NCI-H2171 treated with DMSO at 0.1 percent for 48 hours (cell line): ENCODE measurements at places on chromosomes 4 and X.

DNA sequence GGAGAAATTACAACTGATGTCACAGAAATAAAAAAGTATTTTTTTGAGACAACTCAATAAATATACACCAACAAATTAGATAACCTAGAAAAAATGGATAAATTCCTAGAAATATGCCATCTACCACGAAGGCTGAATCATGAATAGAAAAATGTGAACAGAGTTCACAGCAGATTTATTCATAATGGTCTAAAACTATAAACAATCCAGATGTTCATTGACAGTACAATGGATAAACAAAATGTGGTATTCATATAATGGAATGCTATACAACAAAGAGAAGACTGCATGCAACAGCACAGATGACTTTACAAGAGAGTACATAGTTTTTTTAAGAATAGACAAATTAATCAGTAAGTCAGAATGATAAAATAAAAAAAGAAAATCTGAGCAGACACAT, 55.2 kb downstream of the CLOCK start:
- DNase-seq: no peak

GRCh38 chrX:32571579-32571978, 639.8 kb downstream of the DMD start:
- no peak for DNase-seq

- DNase-seq: no peak
Measured at GRCh38 chr4:125992891-125993290, 678.1 kb downstream of the FAT4 start.

DNA sequence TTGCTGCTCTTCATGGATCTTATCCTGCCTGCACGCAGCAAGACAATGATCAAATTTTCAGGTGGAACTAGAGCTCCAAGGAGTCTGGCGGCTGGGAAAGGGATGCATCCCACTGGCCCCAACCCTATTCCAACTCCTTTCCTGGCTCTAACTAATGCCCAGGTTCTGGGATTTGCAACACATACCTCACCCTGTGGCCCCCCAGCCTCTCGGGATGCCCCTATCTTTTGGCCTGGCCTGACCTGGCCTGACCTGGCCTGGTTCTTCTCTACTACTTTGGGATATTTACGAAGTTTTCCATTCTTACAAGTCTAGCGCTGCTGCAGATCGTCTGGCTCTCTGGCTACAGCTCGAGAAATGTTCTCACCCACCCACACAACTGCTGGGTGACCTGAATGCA, 56.4 kb upstream of the CDKN2AIP start:
- no peak for DNase-seq

- no peak for DNase-seq
Measured at GRCh38 chr4:153722036-153722435, 37.8 kb downstream of the RNF175 start.

DNA sequence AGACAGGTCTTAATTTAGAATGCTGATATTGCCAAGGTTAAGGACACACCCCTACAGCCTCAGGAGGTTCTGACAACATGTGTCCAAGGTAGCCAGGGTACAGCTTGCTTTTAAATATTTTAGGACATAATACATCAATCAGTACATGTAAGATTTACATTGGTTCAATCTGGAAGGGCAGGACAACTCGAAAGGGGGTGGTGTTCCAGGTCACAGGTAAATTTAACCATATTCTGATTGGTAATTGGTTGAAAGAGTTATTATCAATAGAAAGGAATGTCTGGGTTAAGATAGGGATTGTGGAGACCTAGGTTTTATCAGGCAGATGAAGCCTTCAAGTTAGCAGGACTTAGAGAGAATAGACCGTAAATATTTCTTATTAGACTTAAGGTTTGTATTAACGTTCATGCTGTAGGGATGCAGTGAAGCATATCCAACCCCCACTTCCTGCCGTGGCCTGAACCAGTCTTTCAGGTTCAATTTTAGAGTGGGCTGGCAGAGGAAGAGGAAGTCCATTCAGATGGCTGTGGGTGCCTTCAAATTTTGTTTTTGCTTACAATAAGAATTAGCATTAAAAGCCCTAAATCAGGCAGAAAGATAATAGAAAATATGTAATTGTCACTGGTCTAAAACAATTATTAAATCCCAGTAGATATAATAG, 136.5 kb upstream of the GALNTL6 start:
- no peak for DNase-seq

DNA sequence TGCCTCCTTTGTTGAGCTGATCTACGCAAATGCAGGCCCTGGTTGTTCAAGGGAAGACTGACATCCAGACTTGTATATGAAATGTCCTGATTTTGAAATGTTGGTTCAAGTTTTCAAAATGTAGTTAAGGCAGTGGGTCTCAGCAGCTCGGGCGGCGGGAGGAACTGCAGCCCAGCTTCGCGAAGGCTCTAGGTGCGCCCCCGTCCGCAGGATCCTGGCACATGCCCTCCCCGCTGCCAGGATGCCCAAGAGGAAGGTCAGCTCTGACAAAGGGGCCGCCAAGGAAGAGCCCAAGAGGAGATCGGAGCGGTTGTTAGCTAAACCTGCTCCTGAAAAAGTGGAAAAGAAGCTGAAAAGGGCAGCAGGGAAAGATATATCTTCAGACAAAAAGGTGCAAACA, 1310.1 kb downstream of the ADGRL3 start:
- DNase-seq: no peak

GRCh38 chr4:90118527-90119195, 8.5 kb upstream of the CCSER1 start:
- DNase-seq: no peak

GRCh38 chr4:56323327-56323726, 64.0 kb downstream of the AASDH start:
- no peak for DNase-seq

DNA sequence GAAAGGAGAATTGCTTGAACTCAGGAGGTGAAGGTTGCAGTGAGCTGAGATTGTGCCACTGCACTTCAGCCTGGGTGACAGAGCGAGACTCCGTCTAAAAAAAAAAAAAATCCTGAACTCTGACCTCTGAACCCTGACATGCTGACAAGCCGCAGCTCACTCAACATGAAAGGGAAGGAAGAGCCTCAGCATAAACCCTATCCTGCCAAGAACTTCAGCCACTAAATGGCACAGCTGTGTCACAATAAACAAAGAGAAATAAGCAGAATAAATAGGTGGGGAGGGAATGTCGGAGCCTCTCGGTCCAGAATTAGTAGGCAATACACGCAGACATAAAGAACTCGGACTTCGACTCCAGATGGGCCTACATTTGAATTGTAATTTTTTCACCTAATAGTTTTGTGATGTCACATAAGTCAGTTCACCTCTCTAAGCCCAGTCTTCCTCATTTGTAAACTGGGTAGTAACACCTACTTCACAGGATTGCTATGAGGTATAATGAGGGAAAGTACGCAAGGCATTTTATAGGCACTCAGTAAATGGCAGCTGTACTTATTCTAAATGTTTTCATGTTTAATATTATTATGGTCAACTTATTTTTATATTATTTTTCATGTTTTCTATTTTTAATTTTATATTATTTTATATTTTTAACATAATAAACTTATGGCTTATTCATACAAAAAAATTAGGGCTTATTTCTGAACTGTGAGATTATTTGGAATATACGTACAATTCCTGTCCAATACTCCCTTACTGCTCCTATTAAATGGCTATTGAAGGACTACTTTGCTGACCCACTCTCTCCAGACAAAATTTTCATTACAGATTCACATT, 243.4 kb downstream of the SCFD2 start:
- no peak for DNase-seq

- DNase-seq: no peak
Measured at GRCh38 chr4:86706923-86707597, 112.9 kb downstream of the PTPN13 start.

DNA sequence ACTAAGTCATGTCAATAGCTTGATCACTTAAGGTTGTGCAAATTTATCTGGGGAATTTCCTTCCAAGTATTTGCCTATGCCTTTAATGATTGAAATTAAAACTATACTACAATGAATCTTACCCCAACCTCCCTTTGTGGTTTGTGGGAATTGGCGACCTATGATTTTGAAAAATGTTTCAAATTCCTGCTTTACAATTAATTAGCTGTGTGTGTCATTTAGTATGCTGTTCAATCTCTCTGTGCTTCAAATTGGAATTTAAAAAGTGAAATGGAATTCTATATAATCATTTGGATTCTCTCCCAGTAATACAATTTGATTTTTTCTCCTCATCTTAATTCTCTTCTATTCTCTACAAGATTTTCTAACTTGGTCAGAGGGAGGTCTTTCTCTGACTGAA, 2319.5 kb downstream of the ARAP2 start:
- DNase-seq: no peak

DNA sequence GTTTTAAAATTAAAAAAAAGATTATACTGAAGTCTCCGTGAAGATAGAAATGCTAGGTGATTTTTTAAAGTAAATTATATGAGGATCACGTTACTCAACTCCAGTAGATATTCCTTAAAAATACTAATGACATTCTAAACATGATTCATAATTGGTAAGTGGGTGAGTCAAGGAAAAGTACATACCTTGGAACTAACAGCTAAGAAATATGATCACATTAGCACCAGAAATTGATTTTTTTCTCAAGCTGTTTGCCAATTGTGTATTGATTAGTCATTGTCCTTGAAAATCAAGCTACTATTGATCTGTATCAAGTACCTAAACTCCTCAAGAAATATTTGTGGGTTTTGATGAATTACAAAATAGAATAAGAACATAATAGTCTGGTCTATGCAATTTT, 362.6 kb upstream of the PPP1R2C start:
- no peak for DNase-seq

GRCh38 chr4:73978886-73979285, 2.9 kb downstream of the PF4 start:
- DNase-seq: no peak

GRCh38 chrX:68846536-68846935, 17.7 kb downstream of the EFNB1 start:
- DNase-seq: no peak

- DNase-seq: no peak
Measured at GRCh38 chr4:156291317-156291716, 337.7 kb upstream of the CTSO start.

GRCh38 chr4:77127837-77128621, 29.0 kb upstream of the CCNG2 start:
- DNase-seq: peak; percentile 0

- no peak for DNase-seq
Measured at GRCh38 chrX:56803850-56804681, 75.0 kb downstream of the NBDY start.

DNA sequence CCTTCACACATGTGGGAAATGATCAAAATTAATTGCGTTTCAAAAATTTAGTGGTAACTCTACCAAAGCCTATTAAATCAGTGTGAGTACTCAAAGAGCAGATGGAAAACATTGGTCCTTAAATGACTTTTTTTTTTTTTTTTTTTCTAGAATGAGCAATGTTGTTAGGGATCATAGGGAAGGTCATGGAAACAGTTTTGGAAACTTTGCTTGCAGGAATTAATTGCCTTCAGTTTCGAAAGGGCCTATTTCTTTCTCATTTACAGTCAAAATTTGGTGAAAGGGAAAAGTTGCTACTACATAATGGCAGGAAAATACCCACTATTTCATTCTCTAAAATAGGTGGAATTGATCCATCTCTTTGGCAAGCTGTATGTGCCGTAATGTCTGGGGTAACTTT, 160.9 kb downstream of the RTL9 start:
- no peak for DNase-seq

DNA sequence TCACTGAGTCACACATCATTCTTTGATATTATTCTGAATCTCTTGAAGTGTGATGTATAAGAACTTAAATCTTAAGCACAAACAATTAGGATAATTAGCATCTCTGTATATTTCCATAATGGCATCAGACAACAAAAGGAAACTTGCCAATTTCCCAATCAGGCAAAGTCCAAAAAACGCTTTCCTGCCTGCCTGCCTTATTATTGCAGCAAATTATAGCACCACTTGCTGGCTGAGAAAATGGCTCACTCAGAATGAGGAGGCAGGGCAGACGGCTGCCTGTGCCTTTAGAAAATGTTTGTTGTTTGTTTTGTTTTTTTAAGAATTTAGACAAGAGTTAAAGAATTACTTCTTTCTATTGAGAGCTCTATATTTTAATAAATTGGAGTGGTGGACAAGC, 27.7 kb upstream of the NR3C2 start:
- DNase-seq: no peak

- peak; percentile 24 for DNase-seq
Measured at GRCh38 chr4:40887764-40888131, 138.0 kb downstream of the NSUN7 start.

GRCh38 chrX:39921838-39922237, 175.9 kb downstream of the BCOR start:
- no peak for DNase-seq
